Endothelial cell (in vitro differentiated cells): ENCODE measurements at places on chromosomes 5 and 9.

- DNase-seq = no peak
Measured at GRCh38 chr5:64188776-64189175, 23.1 kb downstream of the RNF180 start.

GRCh38 chr5:58544926-58545325 lies 37.9 kb upstream of the RAB3C start:
- no peak for DNase-seq

GRCh38 chr5:14322437-14323187 lies 179.5 kb downstream of the TRIO start:
- no peak for DNase-seq

GRCh38 chr9:21904776-21905175 lies 89.4 kb downstream of the CDKN2A start:
- DNase-seq = no peak

- DNase-seq = no peak
Measured at GRCh38 chr9:82149501-82149946, 161.0 kb downstream of the SPATA31D1 start.

- no peak for DNase-seq
Measured at GRCh38 chr9:101465326-101465915, 29.8 kb upstream of the ALDOB start.

- no peak for DNase-seq
Measured at GRCh38 chr5:65041296-65042158, 272.8 kb downstream of the CWC27 start.

GRCh38 chr9:99142275-99142674 lies 37.4 kb downstream of the TGFBR1 start:
- DNase-seq = no peak

DNA sequence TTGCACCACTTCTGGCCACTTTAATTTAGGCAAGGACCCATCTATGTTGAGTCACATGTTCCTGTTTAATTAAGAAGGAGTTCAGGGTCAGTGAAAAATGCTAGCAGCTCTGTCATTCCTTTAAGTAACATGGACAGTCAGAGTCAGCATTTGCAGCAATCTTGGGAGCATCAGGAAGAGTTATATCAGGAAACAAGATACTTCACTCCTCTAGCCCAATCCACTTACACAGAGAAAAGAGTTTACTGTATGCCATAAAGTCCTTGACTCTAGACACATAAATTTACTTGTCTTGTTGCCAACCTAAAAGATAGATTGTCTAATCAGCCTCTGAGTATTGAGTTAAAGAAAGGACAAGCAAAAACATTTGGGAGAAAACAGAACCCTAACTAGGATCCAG lies 266.7 kb downstream of the PJA2 start:
- DNase-seq = no peak

GRCh38 chr5:164708831-164709230 lies 1203.4 kb downstream of the MAT2B start:
- no peak for DNase-seq
